ENCODE measurements at places on chromosomes 7 and 10.

DNA sequence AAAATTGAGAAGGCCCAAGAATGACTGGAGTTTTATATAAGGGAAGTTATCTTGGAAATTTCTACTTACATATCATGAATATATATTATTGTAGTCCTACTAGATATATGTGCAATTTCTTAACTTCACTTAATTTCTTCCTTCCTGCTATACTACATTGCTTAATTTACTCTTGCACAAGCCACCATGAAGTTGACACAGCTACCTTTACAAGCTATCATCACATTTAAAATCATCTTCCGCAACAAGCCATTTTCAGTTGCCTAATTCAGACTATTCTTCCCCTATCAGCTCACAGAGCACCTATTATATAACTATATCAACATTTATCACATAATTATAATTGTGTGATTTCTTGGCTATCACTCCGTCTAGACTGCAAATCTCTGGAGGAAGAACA lies 418.4 kb downstream of the PARD3 start:
- no peak for DNase-seq

DNA sequence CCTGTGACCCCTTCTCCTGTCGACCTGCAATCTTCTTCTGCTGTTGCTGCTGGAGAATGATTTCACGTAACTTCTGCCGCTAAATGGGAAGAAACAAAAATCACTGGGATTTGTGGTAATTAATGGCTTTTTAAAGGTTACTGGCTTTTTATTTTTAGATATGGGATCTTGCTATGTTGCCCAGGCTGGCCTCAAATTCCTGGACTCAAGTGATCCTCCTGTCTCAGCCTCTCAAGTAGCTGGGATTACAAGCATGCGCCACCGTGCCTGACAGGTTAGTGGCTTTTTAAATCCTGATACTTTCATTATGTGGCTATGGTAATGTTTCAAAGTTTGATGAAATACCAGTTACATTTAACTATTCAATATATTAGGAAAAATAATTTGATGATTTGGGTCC lies 154.6 kb downstream of the GALNT11 start:
- no peak for DNase-seq

GRCh38 chr7:33750177-33750576 lies 155.2 kb upstream of the BMPER start:
- no peak for DNase-seq

DNA sequence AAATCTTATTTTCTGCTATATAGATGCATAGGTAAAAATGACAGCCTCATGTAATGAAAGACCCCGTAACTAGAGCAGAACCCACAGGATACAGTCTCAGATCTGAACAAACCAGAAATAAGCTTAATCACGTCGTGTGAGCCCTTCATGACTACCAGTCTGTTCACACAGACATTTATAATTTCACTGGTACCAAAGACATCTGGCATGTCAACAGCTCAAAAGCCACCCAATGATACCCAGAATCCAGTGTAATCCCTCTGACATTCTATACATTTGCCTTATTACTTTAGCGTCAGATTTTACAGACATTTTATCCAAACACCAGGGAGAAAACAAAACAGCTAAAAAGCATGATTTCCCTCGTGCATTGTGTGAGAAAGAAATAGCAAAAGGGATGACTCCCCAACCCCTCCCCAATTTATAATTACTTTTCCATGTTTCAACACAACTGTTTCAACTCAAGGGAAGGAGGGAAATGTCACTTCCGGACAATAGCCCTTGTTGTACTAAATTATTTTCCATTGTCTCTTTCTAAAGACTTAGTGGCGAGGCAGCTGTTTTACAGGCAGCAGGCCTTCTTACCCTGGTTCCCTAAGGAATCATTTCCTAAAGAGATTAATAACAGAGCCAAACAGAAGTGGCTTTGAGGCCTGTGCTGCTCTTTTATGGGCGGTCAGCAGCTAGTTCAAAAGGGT lies 33.2 kb downstream of the DOCK4 start:
- peak; percentile 74 for DNase-seq

- DNase-seq, result no peak
Measured at GRCh38 chr7:90320801-90321494, at the start of gene FAM237B. FAM237B (minus strand) TSS chr7:90321304; CDS start chr7:90319748, 1,556 bp downstream.

GRCh38 chr10:128059266-128059981 lies 66.8 kb downstream of the MKI67 start:
- no peak for DNase-seq

GRCh38 chr10:12543589-12543988 lies 194.2 kb downstream of the CAMK1D start:
- no peak for DNase-seq

DNA sequence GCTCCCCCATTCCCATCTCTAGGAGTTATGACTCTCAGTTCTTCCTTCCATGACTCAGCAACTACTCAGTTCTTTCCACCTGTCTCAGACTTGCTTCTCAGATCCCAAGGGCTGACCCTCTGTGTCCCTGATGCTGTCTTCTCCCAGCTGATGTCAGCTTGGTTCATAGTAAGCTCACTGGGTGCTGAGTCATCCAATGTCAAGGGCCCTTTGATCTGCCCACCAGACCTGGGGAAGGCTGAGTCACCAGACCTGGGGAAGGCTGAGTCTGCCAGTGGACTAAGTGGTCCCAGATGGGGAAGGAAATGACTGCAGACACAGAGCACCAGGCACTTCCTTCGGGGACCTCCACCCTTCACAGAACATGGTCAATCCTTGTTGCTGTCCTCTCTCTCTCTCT lies 76.1 kb upstream of the ZEB1 start:
- no peak for DNase-seq

DNA sequence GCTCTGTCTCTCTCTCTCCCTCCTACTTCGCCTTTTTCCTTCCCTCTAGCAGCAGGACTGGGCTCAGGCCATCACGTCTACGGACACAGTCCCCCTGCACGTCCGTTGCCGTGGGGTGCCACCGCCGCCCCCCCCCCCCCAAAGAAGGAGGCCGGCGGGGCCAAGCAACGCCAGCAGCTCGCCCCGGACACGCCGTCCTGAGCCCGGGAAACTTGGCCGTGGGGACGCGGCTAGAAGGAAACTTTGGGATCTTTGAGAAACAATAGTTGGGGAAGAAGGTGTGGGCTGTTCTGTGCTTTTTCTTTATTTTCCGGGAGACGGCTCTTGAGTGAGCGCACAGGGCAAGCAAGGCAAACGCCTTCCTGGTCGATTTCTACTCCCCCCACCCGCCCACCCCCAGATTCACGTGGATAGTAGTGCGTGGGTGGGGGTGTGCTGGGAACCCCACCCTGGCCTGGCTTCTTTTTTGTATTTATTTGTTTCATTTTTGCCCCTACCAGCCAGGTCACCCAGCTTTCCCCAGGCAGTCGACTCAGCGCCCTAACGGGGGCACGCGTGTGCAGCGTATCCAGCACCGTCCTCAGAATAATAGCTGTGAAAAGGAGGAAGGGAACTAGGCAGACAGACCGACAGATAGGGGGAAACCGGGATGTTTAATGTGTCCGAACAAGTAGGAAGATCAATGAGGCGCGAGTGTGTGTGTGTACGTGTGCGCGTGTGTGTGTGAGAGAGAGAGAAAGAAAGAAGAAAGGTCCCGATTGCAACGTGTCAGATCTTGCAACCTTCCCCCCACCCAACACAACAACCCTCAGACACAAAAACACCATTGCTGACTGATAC lies 1.4 kb downstream of the MXI1 start:
- no peak for DNase-seq

GRCh38 chr7:18508443-18509427 lies 13.2 kb downstream of the HDAC9 start:
- DNase-seq, result no peak

GRCh38 chr10:104589871-104590270 lies 51.2 kb upstream of the SORCS3 start:
- DNase-seq, result no peak

GRCh38 chr7:49638166-49638565 lies 135.3 kb upstream of the VWC2 start:
- no peak for DNase-seq

DNA sequence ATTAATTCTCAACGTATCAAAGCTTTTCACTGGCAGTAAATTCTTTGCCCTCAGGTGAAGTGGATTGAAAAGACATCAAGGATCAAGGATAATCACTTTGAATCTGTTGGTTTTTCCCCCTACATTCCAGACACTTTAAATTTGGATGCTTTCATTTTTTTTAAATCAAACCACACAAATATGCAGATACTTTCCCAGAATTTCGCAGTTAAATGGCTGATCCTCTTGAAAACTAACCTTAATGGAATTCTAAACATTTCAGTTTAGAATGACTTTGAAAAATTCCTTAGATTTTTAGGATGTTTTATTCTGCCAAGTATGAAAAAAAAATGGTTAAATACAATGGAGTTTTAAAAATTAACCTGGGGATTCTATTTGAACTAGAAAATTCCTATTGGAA lies 325.9 kb downstream of the GFRA1 start:
- no peak for DNase-seq

DNA sequence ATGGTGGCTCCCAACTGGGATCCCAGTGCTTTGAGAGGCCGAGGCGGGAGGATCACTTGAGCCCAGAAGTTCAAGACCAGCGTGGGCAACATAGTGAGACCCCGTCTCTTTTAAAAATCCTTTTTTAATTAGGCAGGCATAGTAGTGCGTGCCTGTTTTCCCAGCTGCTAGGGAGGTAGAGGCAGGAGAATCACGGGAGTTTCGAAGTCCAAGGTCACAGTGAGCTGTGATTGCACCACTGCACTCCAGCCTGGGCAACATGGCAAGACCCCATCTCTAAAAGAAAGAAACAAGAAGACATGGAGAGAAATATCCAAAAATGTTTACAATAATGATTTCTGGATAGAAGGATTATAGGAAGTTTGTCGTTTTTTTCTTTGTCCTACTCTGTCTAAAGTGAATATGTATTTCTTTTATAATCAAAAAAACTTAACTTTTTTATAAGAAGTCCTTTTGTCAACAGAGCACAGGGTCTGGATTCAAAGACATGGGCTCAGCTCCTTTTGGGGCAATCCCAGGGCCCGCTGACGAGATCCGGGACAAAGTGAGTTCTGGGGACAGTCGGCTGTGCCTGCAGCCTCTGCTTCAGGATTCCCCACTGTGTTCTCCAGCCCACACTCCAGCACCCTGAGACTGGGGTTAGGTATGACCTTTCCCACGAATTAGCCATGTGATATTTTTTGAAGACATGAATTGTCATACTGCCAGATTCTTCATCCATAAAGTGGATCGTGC lies 45.6 kb downstream of the PDGFA start:
- DNase-seq, result no peak

GRCh38 chr10:27541796-27542729 lies 38.0 kb downstream of the RAB18 start:
- no peak for DNase-seq

- DNase-seq, result no peak
Measured at GRCh38 chr7:80480566-80480965, 31.3 kb downstream of the GNAT3 start.

- DNase-seq, result no peak
Measured at GRCh38 chr7:16609842-16610450, 35.6 kb downstream of the ANKMY2 start.

DNA sequence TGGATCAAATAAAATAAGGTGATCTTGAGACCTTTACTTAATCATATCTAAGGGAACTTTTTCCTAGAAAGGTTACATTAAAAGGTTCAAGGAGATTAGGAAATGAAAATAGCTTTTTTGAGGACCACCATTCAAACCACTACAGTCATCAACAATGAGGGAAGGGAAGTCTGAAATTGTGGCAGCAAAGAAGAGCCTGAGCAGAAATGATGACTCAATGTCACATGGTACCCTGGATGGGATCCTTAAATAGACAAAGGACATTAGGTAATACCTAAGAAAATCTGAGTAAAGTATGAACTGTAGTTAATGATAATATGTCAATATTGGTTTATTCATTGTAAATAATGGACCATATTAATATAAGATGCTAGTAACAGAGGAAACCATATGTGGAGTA lies 236.0 kb downstream of the SEMA3D start:
- DNase-seq, result no peak

DNA sequence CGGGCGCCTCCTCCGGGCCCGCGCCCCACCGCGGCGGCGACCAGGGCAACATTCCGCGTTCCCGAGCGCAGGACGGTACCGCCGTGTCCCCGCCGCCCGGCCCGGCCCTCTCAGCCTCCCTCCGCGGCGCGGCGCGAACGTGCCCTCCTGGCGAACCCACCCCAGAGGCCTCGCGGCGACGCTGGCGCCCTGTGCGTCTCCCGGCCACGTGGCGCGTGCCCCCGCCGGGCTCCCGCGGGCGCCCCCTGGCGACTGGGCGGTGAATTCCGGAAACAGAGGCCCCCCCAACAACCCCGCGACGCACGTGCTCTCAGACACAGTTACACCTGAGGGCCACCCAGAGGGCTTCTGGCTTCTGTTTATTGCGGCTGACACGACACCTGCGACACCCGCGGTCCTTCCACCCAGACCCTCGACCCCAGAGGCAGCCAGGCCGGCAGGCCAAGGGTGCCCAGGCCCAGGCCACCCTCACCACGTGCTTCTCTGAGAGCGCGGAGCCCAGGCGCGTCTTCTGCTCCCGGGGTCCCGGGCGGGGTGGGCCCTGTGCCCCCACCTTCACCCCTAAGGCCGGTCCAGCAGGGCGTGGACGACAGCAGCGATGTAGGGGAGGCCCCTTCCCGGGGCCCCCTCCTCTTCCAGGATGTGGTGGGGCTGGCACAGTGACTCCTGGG lies at the start of gene SAP25:
Gene SAP25 (minus strand): TSS at position 210 of the 671 bp plus-strand sequence. CDS start 158 bp downstream, at position 52.
- DNase-seq, result peak; percentile 51

- peak; percentile 14 for DNase-seq
Measured at GRCh38 chr7:86643561-86644281, at the start of gene GRM3. GRM3 (plus strand) TSS chr7:86643909; CDS start chr7:86765146, 121,237 bp downstream.

GRCh38 chr7:75872073-75872782 lies 6.6 kb upstream of the RHBDD2 start:
- no peak for DNase-seq

DNA sequence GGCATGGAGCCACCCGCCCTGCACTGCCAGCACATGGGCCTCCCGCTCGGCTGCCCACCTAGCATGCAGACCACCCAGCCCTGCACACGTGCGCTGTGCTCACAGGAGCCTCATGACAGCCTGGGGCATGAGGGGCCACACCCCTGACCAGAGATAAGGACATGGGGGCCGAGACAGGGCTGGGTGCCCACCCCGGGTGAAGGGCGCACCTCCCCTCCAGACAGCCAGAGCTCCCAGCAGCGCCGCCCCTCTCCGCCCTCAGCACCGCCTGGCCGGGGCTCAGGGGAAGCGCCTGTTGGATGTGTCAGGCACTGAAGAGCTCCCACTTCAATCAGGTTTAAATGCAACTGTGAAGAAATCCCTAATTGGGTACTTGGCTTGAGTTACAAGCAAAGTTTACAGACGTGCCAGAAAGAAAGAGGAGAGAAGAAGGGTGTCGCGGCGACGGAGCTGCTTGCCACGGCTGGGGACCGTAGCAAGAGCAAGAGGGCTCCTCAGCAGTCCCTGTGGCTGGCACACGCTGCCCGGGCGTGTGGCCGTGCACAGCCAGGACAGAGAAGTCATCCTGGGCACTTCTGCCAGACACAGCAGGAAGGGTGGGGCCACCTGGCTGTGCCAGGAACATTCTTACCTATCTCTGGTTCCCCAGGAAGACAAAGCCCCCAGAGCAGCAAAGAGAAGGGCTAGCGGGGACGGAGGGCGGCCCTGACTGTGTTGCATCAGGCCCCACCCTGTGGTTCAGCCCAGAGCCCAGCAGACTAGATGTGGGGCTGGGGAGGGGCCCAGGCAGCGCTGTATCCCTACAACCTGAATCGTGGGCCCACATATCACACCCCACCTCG lies 247.4 kb downstream of the ELFN1 start:
- DNase-seq, result no peak
